ENCODE measurements at places on chromosomes 11 and 22.

- no peak for DNase-seq
Observed at GRCh38 chr11:16933756-16934603, 80.2 kb downstream of the PLEKHA7 start.

DNA sequence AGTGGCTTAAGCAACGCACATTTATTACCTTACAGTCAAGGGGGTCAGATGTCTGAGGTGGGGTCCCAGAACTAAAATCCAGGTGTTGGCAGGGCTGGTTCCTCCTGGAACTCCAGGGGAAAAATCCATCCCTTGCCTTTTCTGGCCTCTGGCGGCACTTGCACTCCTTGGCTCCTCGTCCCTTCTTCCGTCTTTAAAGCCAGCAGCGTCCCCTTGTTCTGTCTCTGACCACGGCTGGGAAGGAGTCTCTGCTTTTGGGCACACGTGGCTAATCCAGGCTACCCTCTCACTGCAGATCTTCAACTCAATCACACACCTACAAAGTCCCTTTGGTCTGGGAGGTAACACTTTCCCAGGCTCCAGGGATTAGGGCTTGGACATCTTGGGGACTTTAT is 73.5 kb upstream of the WNT7B start:
- no peak for DNase-seq

DNA sequence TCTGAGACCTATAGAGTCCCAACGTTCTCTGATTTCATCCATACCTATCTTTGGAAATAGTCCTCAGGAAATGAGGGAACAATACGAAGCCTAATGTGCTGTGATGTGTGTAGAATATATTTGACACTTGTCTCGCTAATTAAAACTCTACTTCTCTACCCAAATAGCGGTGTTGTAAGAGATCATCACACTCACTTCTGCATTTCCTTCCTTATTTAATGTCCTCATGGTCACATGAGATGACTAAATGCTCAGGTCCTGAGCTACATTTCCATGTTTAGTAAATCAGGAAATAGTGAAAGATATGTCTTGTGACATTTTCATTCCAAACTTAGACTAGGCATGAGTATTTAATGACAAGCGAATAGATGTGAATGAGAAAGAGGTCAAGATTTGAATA is 112.3 kb downstream of the MAML2 start:
- DNase-seq, result no peak

DNA sequence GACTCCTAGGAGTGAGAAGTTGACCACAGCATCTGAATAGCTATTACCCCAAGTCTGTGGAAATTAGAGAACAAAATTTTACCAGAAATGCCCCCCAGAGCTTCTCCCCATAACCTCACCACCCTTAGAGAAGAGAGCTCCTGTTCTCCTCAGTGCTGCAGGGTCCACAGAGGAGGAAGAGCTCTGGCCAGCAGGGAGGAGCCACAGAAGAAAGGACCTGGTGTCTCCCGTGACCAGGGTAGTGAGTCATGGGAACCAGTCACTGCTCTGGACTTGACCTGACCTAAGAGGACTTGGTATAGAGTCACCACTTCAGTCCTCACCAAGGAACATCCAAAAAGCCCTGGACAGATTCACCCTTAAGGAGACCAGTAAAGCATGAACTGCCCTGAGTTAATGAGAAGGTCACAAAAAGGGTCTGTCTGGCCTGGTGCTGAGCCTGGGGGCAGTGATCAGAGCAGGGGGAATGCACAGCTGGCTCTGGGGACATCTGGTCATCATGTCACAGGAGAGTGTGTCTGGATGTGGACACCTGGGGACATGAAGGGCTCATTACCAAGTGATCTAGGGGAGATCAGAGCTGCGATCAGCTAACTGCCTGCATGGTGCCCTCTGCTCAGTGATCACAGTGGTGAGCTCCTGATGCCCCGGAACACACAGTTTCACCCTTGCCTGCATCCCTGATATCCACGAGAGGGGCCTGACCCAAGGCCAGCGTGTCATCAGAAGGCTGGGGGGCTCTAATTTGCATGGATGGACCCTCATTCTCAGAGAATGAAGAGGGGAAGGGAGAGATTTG is 103.3 kb upstream of the TOP3B start:
- no peak for DNase-seq

GRCh38 chr11:119092880-119093842 is 8.5 kb downstream of the HMBS start:
- DNase-seq, result no peak

DNA sequence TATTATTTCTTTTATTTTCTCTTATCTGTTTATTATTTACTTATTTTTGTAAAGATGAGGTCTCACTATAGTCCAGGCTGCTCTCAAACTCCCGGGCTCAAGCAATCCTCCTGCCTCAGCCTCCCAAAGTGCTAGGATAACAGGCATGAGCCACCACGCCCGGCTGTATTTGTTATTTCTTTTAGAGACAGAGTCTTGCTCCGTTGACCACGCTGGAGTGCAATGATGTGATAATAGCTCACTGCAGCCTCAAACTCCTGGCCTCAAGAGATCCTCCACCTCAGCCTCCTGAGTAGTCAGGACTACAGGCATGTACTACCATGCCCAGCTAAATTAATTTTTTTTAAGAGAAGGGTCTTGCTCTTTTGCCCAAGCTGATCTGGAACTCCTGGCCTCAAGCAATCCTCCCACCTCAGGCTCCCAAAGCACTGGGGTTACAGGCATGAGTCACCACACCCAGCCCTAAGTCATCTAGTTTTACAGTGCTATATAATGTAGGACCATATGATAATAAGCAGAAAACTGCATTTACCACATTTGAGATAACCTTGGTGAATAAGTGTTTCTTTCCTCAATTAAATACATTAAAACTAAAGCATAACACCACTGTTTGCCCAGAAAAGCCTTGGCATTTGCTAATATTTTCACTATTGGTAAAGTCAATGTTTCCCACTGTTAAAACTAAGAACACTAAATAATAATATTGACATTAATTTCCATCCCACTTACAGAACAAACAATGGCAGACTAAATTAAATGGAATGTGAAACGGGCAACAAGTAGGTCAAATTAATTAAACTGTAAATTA is 127.5 kb downstream of the SIK3 start:
- DNase-seq, result no peak
